Hepatic stellate cell (primary cell): ENCODE measurements at places on chromosomes 16 and 17.
A peak's percentile ranks its signal among the peaks of the same experiment; 100 is the strongest.

GRCh38 chr17:8264836-8265542 is 15.9 kb downstream of the PFAS start:
- no peak for DNase-seq

- no peak for DNase-seq
Measured at GRCh38 chr16:67825119-67825518, 17.0 kb upstream of the THAP11 start.

GRCh38 chr17:67400193-67400592 is 23.1 kb downstream of the PITPNC1 start:
- no peak for DNase-seq

- DNase-seq, result no peak
Measured at GRCh38 chr17:45145035-45145389, 3.3 kb upstream of the HEXIM1 start.

DNA sequence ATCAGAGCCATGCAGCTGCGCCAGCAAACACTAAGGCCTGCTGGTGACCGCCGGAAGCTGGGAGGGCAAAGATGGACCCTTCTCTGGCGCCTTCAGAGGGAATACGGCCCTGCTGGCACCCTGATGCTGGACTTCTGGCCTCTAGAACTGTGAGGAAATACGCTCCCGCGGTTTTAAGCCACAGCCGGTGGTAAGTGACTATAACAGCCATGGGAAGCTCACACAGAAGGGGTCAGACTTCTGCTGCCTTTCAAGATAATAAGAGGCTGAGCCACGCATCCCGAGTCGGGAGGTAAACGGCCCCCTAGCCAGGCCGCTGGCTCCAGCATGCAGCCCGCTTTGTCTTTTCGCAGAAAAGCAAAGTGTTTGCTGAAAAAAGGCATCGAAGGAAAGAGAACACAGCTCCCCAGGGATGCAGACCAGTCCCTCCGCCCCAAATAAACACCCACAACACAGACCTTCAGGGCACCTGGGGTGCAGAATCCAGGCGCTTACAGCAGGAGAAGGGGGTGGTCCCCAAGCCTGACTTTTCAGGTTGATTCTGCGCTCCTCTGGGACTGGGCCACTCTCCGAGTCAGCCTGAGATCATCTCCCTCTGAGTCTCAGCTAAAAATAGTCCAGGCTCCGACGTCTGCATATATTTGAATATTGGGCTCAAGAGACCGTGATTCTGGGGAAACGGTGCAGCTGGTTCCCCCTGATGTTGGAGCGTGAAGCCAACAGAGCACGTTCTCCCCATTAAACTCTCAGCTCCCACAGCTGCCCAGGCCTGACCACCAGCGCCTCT is 89.7 kb downstream of the MGAT5B start:
- peak; percentile 55 for DNase-seq

- DNase-seq, result no peak
Measured at GRCh38 chr17:35889241-35889640, 9.1 kb upstream of the CCL5 start.

- no peak for DNase-seq
Measured at GRCh38 chr16:70659953-70660671, 13.8 kb downstream of the IL34 start.

DNA sequence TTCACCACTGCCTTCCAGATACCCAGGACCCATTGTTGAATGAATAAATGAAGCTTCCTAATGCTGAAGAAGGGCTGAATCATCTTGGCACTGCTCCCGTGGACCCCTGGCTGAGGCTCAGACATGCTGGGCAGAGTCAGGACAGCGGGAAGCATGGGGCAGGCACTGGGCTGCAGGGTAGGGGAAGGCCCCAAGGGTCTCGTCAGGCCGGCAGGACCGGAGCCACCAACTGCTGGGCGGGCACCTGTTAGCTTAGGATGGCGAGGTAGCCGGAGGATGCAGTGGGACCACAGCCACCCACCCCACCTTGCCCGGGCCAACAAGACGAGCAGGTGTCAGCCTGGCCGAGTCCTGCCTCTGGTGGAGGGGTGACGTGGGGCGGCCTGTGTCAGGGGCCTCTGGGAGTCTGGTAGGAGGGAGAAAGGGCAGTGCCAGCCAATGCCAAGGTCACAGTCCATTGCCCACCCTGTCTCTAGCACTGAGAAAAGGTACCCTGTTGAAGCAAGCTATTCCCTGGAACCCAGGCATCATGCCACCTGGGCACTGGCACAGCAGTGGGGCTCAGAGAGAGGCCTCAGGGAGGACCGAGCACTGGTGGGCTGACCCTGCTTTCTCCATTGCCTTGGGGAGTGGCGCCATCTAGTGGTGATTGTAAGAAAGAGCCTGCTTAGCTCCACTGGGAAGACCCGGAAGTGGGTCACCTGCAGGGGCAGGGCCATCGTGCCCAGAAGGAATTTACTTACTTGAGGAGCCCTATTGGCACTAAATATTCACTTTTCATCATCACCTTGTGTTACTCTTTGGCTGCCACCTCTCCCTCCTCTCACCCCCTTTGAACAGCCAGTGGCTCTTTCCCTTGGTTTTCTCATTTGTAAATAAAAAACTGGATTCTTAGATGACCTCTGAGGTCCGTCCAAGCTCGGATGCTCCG is 3.0 kb upstream of the DLX3 start:
- peak; percentile 83 for DNase-seq

DNA sequence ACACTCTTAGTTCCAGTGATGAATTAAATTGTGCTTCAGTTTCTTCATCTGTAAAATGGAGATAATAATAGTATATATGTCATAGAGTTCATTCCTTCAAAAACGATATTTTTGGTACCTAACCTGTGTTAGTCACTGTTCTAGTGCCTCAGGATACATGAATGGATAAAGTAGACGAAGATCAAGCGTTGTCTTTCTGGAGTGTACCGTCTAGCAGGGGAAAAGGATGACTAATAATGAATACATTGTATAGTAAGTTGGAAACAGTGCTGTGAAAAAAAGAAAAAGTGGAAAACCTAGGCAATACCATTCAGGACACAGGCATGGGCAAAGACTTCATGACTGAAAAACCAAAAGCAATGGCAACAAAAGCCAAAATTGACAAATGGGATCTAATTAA is 8.6 kb downstream of the KRT10 start:
- DNase-seq, result no peak

DNA sequence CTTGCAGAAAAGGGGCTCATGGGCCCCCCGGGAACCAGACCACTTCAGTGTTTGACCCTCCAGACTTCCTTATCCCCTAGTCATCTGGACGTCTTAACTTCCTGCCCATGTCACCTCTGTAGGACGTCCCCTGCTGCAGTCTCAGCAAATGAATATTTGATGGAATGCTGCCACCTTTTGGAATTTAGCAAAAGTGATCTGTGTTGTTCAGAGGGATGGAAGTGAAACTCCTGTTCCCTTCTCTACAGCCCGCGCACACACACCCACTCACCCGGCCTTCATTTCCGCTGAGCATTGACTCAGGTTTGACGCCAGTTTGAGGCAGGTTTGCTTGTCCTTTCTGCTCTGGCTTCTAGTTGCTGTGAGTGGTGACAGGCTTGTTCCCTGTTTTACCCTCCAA is 507.2 kb upstream of the EEF2KMT start:
- DNase-seq, result no peak

DNA sequence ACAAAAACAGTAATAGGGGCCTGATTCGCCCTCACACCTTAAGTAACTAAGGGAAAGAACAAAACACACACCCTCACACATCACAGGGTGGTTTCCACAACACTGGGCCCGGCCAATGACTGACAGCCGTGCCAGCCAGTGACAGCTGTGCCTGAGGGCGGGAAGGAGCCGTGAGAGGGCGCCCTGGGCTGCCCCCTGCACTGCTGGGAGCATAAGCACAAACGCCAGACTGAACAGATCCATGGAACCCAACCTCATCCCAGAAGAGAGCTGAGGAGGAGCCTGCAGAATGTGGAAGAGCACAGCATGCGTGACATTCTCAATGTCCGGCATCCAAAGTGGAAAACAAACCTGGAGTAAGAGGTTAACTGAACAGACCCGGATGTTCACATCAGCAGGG is 16.0 kb downstream of the CSNK1D start:
- no peak for DNase-seq

- DNase-seq, result no peak
Measured at GRCh38 chr17:45342871-45343526, 26.2 kb upstream of the MAP3K14 start.

DNA sequence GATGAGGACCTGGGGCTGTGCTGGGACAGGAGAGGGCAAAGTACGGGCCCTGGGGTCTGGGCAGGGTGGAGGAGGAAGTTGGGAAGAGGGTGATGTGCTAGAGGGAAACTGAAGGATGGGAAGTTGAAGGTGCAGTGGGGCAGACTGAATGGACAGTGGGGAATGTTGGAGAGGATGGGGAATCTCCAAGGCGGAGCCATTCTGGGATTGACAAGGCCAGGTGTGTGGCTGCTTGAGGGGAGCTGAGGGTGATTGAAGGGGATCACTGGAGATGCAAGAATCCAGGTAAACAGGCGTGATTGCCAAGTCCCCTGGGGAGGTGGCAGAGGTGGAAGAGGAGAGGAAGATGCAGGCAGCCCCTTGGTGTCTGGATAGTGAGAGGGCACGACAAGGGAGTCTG is 8.5 kb upstream of the HSD3B7 start:
- no peak for DNase-seq

- no peak for DNase-seq
Measured at GRCh38 chr16:87032554-87032953, 284.6 kb downstream of the C16orf95 start.

- DNase-seq, result no peak
Measured at GRCh38 chr16:18999045-18999393, 15.3 kb downstream of the TMC7 start.

GRCh38 chr16:47477679-47478078 is 16.5 kb downstream of the PHKB start:
- DNase-seq, result no peak

DNA sequence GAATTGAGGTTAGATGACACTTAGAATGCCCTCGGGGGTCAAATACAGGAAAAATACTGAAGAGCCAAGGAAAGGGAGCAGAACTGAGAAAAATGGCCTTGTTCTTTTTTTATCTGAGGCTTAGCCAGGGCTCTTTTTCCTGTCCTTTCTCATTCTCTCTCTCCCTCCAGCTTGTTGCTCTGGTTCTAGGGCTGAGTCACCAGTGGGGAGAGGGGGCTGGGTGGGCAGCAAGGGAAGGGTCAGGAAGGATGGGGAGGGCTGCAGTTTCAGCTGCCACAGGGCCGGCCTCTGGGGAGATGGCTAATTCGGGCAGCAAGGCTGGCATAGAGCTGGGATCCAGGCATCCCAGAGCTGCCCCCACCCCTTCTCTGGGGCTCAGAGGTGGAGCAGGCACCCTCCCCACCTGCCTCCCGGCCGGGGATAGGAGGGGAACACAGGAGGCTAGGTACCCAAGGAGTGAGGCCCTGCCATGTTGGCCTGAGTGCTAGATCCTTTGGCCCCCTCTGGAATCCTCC is 3.9 kb downstream of the ITGA3 start:
- peak; percentile 78 for DNase-seq

DNA sequence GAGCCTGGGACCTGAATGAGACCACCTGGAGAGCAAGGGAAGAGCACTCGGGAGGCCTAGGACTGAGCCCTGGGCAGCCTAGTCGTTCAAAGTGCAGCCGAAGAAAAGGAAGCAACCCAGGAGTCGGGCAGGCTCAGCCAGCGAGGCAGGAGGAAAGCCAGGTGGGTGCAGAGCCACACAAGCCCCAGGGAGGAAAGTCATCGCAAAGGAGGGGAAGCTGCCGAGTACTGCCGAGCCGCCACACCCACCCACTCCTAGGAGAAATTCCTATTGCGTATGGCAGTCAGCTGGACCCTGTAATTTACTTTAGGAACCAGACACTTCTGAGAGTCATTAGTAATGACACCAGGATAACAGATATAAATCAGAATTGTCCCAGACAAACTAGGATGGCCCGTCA is 187.6 kb downstream of the KATNIP start:
- DNase-seq, result no peak

DNA sequence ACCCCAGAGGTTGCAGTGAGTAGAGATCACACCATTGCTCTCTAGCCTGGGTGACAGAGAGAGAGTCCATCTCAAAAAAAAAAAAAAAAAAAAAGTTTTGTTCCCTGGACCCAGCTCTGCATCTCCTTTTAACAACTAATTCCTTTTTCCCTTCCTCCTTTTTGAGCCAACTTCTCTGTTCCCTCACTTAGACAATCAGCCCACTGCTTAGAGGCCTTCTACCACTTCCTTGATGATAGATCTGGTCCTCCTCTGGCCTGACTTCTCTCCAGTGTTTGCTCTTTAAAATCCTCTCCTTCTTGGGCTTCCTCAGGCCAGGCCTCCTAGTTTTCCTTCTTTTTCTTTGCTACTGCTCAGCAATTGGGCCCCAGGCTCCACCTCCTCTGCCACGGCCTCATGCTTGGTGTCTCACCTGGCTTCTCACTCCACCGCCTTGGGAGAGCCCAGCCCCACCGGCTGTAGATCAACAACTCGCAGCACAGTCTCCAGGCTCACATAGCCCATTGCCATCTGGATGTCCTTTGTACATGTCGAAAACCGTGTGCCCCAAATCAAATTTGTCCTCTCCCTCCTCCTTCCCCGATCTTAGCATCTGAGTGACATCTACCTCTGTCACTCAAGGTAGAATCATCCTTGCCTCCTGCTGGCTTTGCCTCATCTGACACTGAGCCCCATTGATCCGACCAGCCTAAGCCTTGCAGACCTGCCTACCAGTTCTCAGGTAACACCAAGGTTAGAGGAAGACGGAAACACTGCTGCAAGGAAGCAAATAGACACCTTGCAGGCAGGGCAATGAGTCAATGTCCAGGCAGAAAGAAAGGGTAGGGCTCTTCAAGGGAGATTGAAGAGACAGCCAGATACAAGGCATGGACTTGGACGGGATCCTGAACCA is 17.4 kb downstream of the ARHGAP27 start:
- DNase-seq, result no peak

DNA sequence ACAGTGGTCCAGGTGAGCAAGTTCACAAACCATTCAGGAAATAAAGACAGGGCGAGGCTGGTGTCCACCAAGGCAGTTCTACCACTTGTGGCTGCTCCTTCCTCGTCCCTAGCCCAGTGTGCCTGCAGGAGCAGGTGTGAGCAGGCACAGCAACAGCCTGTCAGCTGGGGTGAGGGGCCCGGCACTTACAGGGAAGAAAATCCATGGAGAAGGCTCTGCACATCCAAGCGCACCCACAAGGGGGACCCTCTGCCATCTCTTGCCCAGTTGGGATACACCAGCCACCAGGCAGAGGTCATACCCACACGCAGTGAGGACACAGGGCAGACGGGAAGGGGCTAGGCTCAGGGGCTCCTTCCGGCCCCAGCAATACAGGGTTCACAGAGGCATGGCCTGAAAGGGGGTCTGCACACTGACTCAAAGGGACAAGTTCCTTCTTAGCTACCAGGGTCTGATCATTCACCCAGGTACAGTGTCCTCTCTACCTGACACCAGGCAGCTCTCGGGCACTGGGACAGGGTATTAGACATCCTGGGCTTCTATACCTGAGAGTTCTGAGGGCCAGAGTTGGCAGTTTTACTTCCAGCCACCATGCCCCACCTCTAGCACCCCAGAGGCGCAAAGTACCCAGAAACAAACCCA is 27.0 kb downstream of the CDIP1 start:
- peak; percentile 63 for DNase-seq

DNA sequence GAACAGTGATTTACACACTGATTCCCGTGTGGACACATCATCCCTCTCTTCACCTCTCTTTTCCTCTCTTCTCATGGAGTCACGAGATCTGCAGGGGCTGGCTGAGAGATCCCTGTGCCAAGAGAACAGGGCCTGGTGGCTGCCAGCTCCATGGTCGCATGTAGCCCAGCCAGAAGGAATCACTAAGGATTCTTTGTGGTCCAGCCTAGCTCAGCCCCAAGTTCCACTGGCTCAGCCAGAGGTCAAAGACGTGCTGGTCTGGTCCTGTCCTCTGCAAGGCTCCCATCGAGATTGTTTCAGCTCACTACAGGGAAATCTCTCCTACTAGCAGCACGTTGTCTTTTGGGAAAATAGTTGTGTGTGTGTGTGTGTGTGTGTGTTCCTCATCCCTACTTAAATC is 66.4 kb downstream of the NDEL1 start:
- DNase-seq, result no peak
